ENCODE measurements at places on chromosomes 12 and 14.

DNA sequence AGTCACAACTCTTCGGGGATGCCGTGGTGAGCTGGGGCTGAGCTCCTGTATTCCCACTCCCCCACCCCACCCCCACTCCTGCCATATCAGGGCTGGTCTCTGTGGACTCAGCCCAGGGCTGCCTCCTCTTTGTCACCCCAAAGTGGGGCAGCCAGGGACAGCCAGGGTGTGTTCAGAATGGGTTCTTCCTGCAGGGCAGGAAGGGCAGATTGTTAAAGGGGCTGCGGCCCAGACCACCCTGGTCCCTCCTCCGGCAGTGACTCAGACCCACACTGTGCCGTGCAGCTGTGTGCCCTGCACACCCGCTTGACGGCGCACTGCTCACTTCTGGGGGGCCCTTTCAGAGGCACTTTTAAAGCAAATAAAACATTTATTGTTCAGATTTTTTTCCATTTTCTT is 9.3 kb downstream of the SLC48A1 start:
- no peak for DNase-seq

DNA sequence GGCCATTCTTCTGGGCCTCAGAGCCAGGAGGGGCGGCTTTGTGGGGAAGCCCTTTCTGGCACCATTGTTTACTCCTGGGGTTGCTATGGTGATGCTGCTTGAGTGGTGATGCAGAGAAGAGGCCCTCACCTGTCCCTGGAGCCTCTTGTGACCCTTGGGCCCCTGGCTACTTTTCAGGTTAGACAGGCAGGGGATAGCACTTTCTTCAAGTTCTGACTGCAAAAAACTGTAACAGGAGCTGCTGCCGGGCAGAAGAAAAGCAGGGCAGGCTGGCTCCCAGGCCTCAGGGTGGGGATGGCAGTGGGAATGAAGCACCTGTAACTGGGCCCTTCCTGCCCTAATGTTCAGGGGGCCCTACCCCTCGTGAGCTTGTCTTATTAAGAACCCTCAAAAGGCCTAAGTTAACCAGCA is at the start of gene TEX52:
Gene TEX52 (minus strand): TSS at position 19 of the 411 bp plus-strand sequence. CDS start 13 bp downstream, at position 6.
- no peak for DNase-seq

- no peak for DNase-seq
These were observed 22.9 kb upstream of the NR1H4 start for GRCh38 chr12:100450735-100451134.

DNA sequence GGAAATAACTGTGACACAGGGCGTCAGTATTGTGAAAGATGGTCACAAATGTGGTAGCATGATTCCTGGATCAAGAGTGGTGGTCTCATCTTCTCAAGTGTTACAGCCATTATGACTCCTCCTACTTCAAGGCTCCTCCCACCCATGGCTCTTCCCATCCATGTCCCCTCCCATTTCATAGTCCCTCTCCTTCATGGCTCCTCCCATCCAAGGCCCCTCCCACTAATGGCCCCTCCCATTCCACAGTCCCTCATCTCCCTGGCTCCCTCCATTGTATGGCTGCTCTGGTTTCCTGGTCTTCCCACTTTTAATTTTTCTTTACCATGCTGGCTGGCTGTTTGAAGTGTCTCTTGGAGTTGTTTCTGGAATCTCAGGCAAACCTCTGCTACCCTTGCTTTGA is 1375.2 kb upstream of the TMEM132C start:
- DNase-seq, result no peak

DNA sequence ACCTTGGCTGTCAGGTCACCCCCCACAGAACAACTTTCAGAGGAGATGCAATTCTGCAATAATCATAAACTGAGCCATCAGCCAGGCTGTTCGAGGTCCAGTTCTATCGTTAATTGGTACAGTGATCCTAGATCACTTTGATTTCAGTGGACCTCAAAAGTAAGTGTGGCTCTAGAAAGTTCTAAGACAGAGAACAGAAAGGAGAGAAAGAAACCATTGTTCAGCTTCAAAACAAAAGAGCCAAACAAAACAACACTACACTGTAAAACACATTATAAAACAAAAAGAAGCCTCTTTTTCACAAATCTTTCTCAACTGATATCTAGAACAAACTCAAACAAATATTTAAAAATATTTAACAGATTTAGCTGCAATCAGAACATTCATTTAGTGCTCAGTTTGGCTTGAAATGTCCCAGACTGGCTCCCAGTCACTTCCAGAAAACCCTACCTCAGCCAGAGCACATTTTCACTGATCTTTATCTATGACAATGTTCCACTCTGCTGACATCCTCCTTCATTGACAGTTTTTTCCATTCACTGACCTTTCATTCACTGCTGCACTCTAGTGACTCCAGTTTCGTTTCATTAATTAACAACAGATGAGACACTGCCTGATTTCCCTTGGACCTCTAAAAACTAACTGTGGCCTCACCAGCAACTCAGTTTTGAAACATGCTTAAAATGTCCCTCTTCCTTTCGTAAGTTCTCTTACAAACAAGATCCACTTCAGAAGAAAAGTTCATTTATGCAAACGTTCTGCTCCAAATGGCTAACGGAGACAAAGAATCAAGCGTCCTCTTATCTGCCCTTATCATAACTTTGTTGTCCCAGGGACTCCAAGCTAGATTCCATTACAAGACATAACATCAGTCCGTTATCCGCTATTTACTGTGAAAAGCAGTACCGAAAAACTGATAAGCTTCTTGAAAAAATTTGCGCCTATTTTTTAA is 56.8 kb downstream of the DUSP16 start:
- no peak for DNase-seq

DNA sequence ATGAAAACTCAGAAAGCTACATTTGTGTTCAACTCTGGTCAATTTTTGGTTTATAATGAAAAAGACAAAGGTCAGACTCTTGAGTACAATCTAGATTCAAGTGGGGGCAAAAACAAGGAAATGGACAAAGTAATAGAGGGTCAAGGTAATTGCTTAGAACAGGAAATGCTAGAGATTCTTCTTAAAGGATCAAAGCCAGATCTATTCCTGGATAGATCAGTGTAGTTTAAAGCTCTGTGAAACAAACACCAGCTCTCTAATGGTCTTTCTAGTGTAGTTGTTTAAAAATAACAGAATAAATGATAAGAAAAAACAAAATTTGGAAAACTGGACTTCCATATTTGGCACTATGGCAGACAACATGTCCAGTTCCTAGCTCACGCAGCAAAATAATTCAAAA is 70.7 kb upstream of the SLC8A3 start:
- DNase-seq, result no peak

DNA sequence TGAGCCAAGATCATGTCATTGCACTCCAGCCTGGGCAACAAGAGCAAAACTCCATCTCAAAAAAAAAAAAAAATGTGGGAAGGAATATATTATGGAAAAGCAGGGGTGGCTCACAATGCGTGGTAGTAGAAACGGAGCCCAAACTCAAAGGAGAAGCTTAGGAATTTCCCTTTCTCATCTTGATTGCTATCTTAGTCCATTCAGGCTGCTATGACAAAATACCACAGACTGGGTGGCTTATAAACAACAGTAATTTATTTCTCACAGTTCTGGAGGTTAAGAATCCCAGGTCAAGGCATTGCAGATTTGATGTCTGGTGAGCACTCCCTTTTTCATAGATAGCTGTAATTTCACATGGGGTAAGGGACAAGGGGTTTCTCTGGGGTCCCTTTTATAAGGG is 153.8 kb upstream of the KRR1 start:
- DNase-seq, result no peak

- DNase-seq, result no peak
These were observed 22.6 kb downstream of the FAR2 start for GRCh38 chr12:29171421-29172258.

DNA sequence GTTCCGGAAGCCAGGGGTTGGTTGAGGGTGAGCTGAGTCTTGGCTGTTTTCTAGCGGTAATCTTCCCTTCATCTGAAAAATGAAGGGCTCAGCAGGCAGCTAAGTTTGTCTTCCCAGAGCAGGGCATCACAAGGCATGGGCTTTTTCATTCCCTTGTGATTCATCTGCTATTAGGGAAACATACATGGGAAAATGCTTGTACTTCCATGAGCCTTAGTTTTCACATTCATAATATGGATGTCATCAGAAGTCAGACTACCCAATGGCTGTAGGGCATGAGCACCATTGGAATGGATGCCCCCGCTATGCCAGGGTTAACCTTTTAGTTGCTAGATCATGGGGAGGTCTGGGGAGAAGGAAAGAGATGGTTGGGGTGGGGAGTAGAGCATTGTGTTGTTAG is 18.7 kb downstream of the HELB start:
- DNase-seq, result no peak

GRCh38 chr14:89855961-89856656 is 98.4 kb downstream of the EFCAB11 start:
- no peak for DNase-seq

- DNase-seq, result no peak
These were observed 4.2 kb downstream of the PPM1H start for GRCh38 chr12:62930546-62931425.

DNA sequence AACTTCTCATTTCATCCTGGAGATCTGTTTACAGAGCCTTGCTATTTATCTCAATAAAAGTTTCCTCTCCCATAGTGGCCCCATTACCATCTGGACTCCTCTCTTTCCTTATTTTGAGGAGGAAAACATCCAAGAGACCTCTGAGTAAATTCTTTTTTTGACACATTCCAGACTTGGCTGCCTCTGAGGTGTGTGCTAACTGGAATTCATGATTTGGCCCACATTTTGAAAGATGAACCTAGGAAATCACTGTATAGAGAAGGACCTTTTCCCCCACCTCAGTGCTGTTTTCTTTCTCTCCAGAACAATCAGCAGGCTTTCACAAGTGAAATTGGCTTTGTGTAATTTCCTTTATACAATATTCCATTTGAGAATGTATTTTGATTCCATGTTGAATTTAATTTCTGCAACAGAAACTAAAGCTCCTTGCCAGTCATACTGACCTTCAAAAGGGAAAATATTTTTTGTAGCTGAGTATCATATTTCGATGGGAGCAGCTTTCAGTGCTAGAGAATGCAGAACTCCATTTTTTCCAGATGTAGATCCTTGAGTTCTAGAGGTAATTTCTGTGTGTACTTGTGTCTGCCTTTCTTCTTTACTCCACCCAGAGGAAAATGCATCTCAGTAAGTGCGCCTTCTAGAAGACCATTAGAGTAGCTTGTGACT is 244.9 kb upstream of the RGS6 start:
- no peak for DNase-seq

GRCh38 chr12:14307004-14307403 is 58.5 kb upstream of the ATF7IP start:
- DNase-seq, result no peak

DNA sequence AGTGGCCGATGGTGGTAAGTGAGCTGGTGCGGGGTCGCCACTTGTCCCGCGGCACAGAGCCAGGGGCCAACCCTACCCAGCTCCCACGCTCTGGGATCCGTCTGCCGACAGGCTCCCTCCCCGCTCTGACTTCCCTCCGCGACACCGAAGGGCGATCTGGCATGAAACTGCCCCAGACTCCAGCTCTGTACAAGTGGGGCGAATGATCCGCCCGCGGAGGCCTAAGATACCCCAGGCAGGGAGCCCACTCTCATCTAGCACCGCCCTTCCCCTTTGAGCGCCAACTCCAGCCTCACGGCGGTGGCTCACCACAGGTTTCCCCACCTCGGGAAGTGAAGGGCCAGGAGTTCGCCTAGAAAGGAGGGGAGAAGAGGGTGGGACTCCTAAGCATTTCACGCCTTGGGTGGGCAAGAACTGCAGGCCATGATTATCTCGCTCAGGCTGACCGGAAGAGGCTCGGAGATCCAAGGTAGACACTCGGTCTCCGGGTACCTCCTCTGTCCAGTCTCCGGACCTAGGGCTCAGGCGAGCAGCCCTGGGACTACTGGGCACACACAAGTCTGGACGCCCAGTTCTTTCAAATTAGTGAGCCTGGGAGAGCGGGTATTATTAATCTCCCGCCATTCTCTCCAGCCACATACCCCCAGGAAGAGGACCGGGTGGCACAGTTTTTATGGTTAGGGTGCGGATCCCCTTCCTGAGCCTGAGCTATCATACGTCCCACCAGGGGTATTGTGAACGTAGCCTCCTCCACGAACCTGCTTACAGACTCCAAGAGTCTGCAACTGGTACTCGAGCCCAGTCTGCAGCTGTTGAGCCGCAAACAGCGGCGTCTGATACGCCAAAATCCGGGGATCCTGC is 849 bp downstream of the WNT1 start:
- no peak for DNase-seq

DNA sequence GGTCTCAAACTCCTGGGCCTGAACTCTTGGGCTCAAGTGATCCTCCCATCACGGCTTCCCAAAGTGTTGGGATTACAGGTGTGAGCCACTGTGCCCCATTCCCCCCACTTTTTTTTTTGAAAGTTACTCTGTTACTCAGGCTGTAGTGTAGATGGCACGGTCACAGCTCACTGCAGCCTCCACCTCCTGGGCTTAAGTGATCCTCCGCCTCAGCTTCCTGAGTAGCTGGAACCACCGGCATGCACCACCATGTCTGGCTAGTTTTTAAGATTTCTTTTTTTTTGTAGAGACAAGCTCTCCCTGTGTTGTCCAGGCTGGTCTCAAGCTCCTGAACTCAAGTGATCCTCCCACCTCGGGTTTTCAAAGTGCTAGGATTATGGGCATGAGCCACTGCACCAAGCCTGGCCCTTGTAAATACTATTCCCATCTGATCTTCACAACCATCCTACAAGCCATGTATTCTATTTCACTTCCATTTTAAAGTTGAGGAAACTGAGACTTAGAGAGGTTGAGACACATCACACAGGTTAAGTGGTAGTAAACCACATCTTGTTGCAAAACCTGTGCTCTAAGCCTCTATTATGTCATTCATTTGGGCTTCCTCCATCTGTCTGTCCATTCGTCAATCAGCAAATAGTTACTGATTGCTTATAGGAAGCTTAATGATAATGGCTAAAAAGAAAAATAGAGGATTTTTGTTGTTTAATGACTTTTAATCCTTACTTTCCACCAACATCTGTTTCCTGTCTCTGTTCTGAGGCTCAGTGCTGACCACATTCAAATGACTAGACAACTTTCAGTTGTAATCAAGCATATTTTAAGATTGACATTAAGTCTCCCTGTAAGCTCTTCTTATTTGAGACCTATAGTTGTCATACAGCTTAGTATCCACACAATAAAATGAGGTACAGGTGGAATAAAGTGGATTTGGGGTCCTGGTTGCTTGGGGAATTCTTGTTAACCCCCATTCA is 9.2 kb downstream of the ASCL4 start:
- DNase-seq, result no peak

- no peak for DNase-seq
These were observed 166.7 kb upstream of the LHX5 start for GRCh38 chr12:113638460-113638775.

GRCh38 chr12:118377884-118378470 is 1.6 kb downstream of the SUDS3 start:
- DNase-seq, result peak; percentile 84

DNA sequence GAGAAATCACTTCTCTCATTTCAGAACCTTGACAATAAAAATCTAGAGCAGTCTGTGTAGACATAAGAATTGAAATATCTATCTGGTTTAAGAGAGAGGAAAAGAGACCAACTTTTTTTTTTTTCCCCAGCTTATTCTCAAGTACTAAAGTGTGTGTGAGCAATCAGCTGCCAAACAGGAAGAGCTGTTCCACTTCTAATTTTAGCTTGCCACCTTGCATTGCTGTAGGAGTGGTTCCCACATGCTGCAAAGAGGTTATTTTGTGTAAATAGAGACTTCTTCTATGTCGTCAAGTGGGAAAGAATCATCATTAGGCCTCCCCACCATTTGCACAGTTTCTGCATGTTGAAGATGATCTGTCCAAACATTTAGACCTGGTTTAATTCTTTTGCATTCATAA is 142.6 kb downstream of the NPAS3 start:
- no peak for DNase-seq

All from anterior cingulate cortex (tissue), 58 donors.